ENCODE measurements at places on chromosomes 4 and X.

DNA sequence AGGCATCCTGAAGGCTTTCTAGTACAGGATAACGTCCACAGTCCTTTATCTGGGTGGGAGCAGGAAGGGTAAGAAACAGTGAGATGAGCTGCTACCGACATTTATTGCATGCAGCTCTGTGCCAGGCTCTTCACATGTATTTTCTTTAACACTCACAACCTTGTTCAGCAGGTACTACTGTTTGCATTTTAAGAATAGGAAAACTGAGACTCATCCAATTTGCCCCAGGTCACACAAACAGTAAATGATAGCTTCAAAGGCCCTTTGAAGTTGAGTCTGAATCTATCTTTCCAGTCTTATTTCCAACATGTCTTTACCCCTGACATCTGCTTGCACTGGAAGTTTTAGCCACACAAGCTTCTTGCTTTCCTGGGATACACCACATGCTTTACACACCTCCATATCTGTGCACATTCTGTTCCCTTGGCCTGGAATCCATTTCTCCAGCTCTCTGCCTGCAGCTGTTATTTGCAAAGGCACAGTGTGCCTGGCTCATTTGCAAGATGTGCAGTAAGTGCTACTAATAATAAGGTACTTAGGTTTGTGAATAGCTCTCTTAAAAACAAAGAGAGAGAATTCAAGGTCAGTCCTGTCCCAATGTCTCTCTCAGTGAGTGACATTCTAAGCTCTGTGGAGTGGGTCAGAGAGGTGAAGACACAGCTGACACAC, 61.2 kb downstream of the METTL14 start:
- no peak for DNase-seq

GRCh38 chrX:38006778-38007177, 425 bp downstream of the SYTL5 start:
- no peak for DNase-seq

DNA sequence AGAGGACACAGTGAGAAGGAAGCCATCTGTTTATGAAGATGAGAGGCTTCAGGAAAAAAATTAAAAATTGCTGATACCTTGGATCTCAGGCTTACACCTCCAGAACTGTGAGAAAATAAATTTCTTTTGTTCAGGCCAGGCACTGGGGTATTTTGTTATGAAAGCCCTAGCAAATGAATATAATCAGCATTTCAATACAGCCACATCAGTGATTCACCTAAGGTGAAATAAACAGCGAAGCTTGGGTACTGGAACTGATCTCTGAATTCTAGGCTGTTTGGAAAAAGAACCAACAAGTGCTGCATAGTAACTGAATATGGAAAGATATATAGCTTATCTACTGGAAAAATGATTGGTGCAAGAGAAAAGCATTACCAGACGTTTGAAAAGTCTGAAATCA, 88.5 kb downstream of the PDS5A start:
- no peak for DNase-seq

- no peak for DNase-seq
Observed at GRCh38 chr4:5124876-5125275, 73.6 kb downstream of the STK32B start.

DNA sequence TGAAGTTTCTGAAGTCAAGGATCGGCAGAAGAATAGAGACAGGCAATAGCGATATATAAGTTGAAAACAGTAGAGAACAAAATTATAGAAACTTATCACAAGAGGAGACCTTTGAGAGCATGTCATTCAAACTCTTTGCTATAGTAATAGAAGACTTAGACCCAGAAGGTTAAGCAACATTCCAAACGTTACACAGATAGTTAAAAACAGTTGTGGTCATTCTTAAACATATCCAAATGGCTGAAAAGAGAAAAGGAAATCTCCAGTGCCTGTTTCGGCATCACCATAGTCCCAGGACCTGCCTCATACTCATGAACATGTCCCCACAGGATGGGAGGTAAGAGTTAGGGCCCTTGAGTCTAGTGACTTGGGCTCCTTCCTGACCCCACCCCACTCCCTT, 258.1 kb upstream of the NOCT start:
- DNase-seq, result no peak

DNA sequence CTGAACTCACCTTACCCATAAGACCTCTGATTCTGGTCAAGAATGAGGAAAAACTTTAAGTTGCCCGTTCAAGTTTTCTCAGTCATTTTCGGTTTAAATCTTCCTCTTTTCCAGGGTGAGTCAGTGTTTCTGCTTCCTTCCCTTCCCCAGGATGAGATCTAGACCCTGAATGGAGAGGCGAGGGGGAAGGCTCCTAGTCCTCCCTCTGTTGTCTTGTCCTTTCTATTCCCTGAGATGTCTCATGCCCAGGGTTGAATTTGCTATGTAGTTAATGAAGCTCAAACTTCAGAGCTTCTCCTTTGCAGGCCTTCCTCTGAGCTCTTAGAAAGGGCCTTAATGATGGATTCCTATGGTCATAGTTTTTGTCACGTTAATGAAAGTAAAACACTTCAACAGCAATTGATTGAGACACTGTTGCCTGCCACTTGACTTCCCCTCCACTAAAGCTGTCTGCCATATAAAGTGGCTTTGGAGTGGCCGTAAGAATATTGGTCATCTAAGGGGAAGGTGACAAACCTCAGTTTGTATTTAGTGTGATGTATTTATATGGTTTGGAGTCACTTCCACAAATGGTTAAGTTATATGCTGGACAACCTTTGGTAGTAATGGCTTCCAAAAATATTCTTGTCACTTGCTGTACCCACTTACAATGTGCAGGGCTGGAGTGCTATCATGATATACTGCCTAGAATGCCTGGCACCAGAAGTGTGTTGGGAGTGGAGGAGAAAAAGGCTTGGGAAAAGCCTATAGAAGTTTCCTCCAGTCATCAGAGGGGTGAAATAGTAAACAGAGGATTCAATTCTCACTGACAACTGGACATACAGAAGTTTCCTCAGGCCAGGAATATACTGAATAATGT, 24.3 kb upstream of the GPRIN3 start:
- no peak for DNase-seq

DNA sequence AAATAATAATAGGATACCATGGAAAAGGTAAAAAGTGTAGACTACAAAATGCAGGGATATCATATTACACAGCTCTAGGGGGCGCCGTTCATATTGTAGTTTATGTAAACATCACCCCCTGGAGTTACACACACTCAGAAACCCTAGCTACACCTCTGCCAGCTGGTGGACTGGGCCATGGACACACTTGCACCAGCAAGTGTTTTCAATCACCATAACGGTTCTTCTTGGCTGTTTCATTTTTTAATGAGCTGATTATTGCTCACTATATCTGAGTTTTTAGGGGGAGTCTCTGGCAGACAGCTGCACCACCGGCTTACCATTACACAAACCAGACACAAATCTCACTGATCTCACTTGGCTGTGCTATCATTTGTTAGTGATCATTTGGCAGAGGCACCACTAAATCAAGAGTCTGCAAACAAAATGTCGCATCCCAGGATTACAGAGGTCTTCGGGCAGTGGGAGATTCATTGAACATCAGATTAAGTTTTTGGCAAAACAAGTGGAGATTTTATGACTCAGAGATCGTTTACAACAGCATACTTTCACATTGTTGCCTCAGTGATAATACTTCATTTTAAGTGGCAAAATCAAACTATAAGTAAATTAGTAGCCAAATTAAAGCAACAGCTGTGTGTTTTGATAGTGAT, 185.7 kb downstream of the UNC5C start:
- DNase-seq, result no peak

GRCh38 chr4:23920716-23921446, 31.0 kb upstream of the PPARGC1A start:
- DNase-seq, result no peak

- no peak for DNase-seq
Observed at GRCh38 chr4:182944484-182945213, 27.5 kb upstream of the DCTD start.

GRCh38 chr4:14025891-14026290, 398.4 kb upstream of the BOD1L1 start:
- no peak for DNase-seq

- no peak for DNase-seq
Observed at GRCh38 chr4:89434364-89434988, 126.9 kb upstream of the GPRIN3 start.

DNA sequence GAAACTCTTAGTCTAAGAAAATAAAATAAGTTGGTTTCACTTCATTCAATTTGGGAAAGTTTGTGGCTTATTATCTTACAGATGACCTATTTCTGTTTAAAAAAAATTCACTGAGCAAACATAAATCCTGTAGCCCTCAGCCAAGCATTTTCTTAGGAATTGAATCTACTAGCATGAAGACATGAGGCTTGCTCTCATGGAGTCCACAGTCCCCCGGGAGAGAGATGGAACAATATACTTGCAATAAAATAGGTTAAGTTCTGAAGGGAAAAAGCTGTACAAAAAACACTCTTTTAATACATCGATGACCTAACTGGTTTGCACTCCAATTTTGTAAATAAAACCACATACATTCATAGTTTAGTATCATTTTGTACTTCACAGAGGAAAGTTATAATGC, 642.6 kb upstream of the FAM241A start:
- DNase-seq, result no peak

DNA sequence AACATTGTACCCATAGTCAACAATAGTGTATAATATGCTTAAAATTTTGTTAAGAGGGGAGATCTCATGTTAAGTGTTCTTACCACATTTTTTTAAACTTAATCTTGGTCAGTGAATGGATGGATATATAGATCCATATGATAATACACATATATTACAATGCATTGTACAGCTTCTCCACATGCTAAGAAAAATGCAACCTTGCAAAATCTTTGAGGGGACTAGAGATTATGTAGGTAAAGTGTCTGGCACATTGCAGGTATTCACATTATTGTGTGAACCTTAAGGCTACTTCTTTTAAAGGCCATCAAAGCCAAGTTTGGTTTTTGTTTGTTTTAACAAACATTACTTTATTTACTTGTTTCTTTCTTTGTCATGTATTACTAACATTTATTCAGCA, 10.4 kb upstream of the GPC3 start:
- no peak for DNase-seq

- DNase-seq, result no peak
Observed at GRCh38 chr4:87019898-87020297, 85.1 kb downstream of the AFF1 start.

DNA sequence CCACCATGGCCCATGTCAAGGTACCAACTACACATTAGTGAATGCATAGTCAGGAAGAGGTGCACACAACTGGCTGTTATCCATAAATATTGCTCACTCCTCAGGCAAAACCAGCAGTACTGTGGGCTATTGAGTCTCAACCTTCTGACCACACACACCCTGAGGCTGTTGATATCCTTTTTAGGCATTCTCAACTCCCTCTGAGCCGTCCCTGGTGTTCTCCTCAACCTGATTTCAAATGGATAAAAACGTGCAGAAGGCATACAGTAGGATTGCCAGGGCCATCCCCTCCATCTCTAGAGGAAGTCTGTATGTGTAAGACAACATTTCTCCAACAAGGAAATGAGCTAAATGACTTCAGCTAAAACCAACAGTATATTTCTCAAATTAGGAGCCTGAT, 98.7 kb upstream of the KLHL13 start:
- no peak for DNase-seq

DNA sequence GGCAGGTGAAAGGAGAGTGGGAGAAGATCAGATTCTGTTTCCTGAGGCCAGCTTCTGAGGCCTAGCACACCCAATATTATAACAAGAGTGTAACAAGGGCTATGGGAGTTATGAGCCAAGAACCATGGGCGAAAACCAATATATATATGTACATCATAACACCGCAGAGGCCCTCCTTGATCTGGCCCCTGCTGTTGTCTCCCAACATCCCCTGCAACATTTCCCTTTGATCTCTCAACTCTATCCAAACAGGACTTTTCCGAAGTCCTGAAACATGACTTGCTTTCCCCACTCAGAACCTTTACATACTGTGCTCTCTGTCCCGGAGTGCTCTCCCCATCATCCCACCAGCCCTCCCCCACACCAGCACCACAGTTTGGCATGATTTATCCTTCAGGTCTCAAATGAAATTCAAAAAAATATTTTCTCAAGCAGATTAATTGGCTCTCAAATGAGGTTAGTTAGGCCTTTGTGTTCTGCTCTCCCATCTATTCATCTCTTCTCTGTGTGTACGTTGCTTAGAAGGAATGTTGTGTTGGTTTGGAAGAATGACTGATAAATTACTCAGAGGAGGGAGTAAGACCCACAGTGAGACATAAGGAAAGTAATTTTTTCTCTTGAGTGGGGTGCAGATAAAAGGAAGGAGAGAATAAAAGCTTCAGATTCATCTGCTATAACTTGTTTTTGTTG, 58.1 kb upstream of the SMIM10 start:
- DNase-seq, result no peak
